Aorta (tissue), 5 donors: ENCODE measurements at places on chromosomes 7 and 10.

GRCh38 chr10:62038609-62039190, 137.2 kb downstream of the ARID5B start:
- DNase-seq, result peak; percentile 84

DNA sequence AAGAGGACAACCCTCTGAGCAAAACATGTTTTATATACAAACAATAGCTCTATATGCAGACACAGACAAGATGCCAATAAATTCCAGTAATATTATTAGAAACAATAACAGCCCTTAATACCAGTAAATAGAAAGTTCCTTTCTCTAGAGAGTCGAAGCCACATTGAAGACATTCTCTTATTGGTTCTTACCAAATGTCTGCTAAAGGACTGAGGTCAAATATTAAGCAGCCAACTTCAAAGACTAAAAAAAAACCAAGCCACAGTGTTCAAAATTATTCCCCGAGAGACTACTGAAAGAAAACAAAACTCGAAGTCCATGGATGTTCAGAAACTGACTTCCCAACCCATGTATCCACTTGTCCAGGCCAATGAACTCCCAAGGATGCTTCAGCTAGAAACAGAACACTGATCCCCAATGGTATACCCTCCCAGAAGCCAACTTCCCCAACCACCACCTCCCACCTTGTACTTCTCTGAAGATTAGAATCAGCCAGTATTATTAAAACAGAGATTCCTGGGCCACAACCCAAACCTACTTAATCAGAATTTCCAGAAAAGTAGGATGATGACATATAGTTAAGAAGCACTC, 51.9 kb downstream of the FAM13C start:
- DNase-seq, result no peak

GRCh38 chr7:2650451-2650850, 18.7 kb downstream of the TTYH3 start:
- DNase-seq, result no peak

- no peak for DNase-seq
Measured at GRCh38 chr7:148935451-148935850, 51.4 kb upstream of the EZH2 start.

DNA sequence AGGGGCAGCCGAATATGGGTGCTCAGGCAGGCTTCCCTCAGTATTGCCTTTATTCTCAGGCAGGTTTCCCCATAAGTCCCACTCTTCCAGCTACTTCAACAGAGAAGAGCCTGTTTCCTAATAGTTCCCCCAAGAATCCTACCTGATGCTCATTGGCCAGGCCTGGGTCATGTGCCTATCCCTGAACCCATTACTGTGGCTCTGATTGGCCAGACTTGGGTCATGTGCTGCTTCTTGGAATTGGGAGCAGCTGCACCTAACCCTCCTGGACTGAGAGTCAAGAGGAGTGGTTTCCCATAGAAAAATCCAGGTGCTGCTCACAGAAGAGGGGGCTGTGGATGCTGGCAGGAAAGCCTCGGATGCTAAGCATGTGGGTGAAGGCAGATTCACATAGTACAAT, 21.7 kb downstream of the OPALIN start:
- no peak for DNase-seq

DNA sequence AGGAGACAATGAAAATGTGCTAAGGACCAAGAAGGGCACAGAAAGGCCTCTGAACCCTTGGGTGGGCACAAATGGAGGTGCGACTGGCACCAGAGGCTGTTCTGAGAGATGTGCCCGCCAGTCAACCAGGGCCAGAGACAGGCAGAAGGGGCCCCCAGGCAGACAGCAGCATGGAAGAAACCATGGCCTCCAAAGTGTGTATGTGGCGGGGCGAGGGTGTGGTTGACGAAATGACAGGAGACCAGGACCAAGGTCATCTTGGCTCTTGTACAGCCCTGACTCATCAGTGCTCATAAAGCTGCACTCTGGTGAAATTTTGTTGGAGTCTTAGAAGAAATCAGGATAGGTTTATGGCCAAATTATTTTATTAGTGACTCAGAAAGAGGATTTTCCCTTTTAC, 4.0 kb upstream of the MRPS24 start:
- DNase-seq, result peak; percentile 70

DNA sequence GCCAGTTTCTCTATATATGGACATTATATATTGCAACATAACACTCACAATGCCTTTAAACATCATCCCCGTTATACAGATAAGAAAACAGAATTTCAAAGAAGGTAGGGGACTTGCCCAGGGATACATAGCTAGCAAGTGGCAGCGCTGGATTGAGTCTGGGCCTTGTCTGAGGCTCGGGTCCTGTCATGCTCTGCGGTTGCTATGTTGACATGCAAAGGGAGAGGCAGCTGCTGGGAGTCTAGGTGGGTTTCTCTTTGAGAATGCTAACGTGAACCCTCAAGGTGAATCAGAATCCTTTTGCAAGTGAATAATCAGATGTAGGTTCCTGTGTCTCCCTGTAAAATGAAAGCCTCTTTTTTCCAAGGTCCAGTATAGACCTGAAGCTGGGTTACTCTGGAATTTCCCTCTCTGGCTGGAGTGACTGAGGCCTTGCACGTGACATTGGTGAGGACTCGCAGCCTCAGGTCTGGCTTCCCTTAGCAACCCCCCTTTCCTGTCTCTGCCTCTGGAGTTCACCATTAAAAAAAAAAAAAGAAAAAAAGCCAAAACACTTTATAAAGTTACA, 38.9 kb downstream of the TCF7L2 start:
- no peak for DNase-seq

GRCh38 chr7:13508586-13508985, 480.9 kb downstream of the ETV1 start:
- DNase-seq, result no peak

GRCh38 chr10:61998937-61999336, 97.4 kb downstream of the ARID5B start:
- DNase-seq, result no peak

GRCh38 chr10:23686722-23687121, 247.8 kb downstream of the OTUD1 start:
- DNase-seq, result no peak
